ENCODE measurements at places on chromosomes 7 and 10. TPM values are rescaled to one million over a fixed set of nuclear protein-coding genes. Genes with fewer than 3 reads are reported as not detected.

Gene CCL26
- not detected for total RNA-seq

Gene ABCB4
- under 0.01 TPM for total RNA-seq

Gene ACHE
- 36.0 TPM for total RNA-seq

Gene GDF2
- total RNA-seq: not detected

All from skeletal muscle tissue (tissue), 5 donors.